Cortex of kidney (tissue), 1 donor: ENCODE measurements at places on chromosomes 6 and 20.

DNA sequence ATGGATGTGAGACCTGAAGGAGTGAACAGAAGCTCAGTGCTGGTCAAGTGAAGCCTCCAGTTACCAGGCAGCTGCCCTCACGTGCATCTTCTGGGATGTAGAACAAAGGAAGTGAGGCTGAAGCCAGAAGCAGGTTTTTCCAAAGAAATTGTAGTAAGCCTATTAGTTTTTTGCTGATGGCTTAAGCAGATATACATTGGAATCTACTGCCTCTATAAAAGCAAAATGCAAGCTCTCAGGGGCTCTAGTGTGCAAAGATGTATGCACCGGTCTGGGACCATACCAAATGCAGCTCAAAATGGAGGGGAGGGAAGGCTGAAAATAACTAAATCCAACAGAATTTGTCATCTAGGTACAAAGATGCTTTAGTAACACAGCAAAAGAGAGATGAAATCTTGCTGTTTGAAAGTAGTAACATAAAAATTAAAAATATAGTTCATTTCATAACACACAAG lies 77.0 kb downstream of the DTNBP1 start:
- DNase-seq: no peak

- DNase-seq: no peak
Observed at GRCh38 chr6:116251568-116252384, 2.1 kb downstream of the TSPYL4 start.

GRCh38 chr6:167930295-167930694 lies 67.2 kb upstream of the KIF25 start:
- DNase-seq: no peak

DNA sequence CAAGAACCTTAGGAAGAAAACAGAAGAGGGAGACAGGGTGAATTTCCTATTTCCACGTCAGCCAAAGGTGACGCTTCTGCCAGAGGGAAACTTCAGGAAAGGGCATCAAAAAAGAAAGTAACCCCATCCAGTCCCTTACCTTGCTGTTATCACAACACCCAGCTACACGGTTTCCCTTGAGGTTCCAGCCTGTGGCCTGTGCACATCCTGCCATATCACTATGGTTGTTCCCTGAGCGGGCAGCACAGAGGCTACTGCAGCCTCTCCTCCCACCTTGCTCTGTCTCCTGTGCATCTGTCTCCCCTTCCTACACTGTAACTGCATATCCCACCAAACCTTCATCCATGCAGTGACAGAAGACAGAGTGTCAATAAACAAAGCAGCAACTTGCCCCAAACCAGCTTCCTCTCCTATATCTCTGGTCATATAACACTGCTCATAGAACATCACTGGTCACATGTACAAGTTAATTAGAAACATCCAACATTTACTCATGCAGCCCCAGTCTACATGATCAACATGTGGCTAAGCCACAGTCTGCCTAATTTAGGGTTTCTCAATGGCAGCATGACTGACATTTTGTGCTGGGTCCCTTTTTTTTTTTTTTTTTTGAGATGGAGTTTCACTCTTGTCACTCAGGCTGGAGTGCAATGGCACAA lies 54.7 kb downstream of the GFOD1 start:
- DNase-seq: no peak

- no peak for DNase-seq
Observed at GRCh38 chr6:129635396-129636130, 74.4 kb downstream of the ARHGAP18 start.

- no peak for DNase-seq
Observed at GRCh38 chr6:31270788-31271640, 878 bp downstream of the HLA-C start.

DNA sequence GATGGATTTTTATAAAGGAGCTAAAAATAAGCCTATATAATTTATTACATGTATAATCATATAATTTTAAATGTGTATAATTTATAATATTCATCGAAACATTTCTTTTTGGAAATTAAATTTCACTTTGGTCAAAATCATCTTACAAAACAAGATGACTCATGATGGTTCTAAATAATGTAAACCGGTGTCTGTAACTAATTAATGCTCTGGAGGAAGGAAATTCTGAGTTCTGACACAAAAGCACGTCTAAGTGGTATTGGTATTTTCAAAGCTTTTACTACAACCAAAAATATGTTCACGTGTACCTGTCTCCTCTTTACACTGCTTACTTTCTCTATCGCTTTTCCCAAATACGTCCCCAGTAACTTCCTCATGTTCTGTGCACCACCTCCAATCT lies 134.1 kb downstream of the MTHFD1L start:
- DNase-seq: no peak

GRCh38 chr6:88298066-88298845 lies 132.1 kb upstream of the CNR1 start:
- DNase-seq: no peak

- no peak for DNase-seq
Observed at GRCh38 chr6:155352811-155353210, 38.5 kb upstream of the TFB1M start.

GRCh38 chr20:34331838-34332237 lies 28.7 kb upstream of the AHCY start:
- no peak for DNase-seq

- no peak for DNase-seq
Observed at GRCh38 chr20:38730989-38731737, 6.9 kb downstream of the SLC32A1 start.

- no peak for DNase-seq
Observed at GRCh38 chr6:163984124-163984936, 569.8 kb downstream of the QKI start.

DNA sequence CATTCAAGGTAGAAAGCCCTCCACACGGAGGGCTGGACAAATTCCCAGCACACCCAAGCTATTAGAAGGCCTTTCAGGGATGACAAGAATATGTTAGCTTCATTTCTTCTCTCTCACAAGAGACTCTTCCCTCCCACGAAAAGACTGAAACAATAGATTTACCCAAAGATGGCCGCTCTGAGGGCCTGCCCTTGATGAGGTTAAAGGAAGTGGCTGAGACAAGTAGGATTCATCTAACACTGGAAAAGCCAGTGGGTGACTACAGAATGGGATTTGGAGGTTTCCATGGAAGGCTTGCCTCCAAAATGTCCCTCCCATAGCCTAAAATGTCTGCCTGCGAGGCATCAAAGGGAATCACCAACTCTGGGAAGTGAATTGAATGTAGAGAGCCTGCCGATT lies 277.6 kb downstream of the CLIC5 start:
- no peak for DNase-seq

GRCh38 chr6:134173936-134174671 lies 121.7 kb upstream of the SLC2A12 start:
- no peak for DNase-seq

DNA sequence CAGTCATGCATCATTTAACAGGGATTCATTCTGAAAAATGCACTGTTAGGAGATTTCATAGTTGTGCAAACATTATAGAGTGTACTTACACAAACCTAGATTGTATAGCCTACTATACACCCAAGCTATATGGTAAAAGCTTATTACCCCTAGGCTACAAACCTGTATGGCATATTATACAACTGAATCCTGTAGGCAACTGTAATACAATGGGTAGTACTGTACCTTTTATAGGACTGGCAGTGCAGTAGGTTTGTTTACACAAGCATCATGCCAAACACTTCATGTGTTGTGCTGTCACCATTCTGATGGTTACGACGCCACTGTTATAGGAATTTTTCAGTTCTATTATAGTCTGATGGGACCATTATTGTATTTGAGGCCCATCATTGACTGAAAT lies 39.3 kb upstream of the KHDC1 start:
- DNase-seq: no peak

- DNase-seq: no peak
Observed at GRCh38 chr20:51388756-51389542, 153.6 kb downstream of the NFATC2 start.

DNA sequence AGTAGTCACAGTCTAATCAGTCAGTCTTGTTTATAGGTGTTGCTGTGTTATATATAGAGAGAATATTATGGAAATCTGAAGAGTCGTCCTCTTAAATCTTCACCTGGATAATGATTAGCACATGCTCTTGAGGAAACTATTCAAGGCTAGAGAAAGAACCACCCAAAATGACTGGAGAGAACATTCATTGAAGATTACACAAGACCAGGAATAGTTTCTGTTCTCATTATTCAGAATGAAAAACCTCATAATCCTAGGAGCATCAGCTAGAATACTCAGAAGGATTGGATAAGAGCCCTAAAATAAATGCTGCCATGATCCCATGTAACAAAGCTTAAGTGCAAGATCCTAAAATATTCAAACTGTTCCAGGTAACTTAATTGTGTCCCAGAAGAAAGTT lies 278.2 kb upstream of the PREP start:
- no peak for DNase-seq

GRCh38 chr6:157258878-157259277 lies 64.4 kb downstream of the TMEM242 start:
- DNase-seq: no peak

DNA sequence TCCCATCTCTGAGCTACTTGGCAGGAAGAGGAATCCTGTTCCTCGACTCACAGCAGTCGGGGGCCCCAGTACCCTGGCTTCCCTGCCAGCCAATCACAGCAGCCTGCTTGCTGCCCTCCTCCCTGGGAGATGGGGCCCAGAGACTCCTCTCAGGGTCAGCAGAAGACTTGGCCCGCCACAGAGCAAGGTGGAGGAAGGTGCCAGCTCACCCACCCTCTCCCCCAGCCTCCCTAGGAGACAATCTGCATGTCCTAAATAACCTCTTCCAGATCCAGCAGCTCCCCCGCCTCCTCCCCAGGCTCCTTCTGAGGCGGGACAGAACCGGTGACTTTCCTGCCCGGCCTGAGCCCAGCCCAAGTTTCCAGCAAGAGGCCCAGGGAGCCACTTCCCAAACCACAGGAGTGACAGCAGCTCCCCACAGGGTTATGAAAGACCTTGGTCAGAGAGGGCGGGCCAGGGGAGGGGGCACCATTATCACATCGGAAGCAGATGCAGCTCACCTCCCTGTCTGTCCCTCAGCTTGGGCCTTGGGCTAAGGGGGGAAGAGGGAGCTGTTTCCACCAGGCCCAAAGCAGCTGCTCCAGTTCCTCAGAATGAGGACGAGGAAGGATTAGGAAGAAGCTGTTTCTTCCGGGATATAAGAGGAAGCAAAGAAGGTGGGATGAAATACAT lies 2.3 kb downstream of the CCND3 start:
- no peak for DNase-seq

DNA sequence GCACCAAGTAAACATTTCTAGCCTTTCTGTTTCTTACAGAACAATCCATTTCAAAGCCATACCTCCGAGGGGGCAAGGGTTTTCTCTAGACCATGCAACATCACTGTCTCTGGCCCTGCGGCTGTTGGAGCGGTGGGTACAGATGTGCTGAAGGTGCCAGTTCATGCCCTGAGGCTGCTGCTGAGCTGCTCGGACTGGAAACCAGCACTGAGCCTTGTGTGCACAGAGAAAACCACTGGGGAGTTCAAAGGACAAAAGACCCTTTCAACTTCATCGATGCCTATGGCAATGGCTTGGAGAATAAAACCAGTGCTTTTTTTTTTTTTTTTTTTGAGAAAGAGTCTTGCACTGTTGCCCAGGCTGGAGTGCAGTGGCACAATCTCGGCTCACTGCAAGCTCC lies 93.3 kb upstream of the IYD start:
- DNase-seq: no peak

DNA sequence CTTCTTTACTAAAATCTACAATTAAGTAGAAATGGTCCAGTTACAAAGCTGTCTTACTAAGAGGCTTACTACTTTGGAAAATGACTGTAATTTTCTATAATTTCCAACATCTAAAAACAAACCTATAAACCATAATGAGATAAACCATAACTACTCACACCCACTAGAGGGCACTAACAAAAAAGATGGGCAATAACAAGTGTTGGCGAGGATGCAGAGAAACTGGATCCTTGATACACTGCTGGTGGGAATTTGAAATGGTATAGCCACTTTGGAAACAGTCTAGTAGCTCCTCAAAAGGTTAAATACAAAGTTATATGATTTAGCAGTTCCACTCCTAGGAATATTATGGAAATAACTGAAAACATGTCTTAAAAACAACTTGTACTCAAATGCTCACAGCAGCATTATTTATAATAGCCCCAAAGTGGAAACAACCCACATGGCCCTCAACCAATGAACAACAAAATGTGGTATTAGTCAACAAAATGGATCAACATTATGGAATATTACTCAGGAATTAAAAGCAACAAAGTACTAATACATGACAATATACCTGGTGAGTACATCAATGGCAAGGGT lies 50.6 kb downstream of the GJA10 start:
- DNase-seq: no peak

DNA sequence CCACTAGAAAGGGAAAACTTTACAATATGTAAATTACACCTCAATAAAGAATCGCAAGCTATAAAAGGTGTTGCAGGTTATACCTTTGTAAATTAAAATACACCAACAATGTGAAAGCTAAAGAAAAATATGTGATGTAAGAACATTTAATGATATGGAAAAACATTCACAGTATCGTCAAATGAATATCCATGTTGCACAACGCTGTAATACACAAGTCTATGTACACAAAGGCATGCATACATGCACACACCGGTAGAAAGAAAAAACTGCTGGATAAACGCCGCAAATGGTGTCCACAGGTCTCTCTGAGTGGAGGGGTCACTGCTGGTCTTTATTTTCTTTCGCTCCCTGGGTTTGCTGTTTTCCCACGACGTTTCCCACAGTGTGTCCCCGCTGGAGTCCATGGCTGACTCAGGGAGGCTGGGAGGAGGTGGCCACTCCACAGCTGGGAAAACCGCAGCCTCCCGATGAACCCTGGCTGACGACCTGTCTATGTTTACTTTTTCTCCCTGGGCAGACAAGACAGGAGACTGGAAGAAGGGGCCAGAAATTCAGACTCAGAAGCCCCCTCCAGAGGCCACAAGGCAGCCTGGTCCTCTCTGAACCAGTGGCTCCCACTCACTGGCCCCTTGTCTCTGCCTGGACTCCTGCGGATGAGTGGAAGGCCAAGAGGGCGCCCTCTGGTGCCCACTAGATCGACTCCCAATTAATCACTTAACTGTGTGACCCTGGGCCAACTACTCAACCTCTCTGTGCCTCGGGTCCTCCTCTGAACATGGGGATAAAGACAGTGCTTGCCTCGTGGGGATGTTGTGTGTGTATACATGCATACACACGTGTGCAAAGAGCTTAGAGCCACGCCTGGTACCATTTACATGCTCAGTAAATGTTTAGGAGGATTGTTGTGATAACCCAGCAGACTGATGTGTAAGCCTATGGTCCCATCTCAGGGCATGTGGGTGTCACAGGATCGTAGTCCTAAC lies 12.8 kb upstream of the BPI start:
- DNase-seq: no peak

DNA sequence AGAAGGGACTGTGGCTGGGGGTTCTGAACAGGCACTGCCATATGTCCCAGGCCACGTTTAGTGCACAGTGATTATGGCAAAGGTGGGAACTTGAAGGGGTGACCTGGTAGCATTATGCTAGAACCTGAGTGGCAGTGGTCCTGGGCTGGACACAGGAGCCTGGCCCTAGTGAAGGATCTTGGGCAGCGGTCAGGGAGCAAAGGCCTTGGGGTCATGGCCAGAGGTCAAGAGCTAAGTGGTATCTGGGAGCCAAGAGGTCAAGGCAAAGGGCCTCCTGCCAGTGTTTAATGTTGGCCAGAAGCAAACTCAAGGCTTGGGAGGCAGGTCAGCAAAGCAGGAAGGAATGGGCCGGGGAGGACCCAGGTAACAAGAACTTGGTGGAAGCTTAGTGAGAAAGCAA lies 254.5 kb downstream of the CDH26 start:
- no peak for DNase-seq

GRCh38 chr6:157068691-157069324 lies 254.5 kb downstream of the TMEM242 start:
- no peak for DNase-seq
